Activated gamma-delta T cell treated with anti-CD3 and anti-CD28 coated beads, Interleukin-2, amount 50 U/mL, for 16 hours (primary cell): ENCODE measurements at places on chromosomes 1 and 21.

GRCh38 chr1:208178091-208178529 is 66.1 kb downstream of the PLXNA2 start:
- no peak for DNase-seq

- DNase-seq, result no peak
Measured at GRCh38 chr1:162835157-162835899, 25.6 kb downstream of the CCDC190 start.

- DNase-seq, result no peak
Measured at GRCh38 chr1:61352845-61353435, 270.6 kb downstream of the NFIA start.

DNA sequence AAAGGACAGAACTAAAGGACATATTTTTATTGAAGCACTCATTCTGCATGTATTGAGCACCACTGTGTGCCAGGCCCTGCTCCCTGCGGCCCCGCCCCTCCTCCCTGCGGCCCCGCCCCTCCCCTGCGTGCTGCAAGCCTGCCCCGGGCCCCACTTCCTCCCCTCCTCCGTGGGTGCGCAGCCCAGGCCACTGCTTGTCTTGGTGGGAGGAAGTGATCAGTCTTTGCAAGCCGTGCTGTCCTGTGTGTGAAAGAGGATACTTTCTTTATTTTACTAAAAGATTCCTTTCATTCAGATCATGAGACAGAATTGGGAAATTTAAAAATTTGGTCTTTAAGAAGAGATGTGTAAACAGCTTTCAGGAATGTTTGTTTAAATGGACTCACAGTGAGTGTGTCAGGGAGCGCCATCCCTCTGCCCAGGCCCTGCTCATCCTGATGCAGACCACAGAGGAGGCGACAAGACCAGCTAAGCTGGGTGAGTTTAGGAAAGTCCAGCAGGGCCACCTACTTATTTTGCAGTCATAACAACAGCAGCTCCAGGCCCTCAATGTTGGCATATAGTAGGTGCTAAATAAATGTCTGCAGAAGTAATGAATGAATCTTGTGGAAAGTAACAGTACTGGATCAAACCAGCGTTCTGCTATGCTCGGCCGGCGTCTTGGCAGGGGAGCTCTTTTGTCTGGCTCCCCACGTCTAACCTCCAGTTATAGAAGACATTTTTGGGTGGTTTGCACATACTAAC is 88.3 kb upstream of the SELENON start:
- peak; percentile 17 for DNase-seq

GRCh38 chr1:168225476-168226190 is at the start of gene SFT2D2:
TSS of gene SFT2D2 (plus strand) at chr1:168226004. CDS start at chr1:168226080, 76 bp downstream.
- DNase-seq, result peak; percentile 59

DNA sequence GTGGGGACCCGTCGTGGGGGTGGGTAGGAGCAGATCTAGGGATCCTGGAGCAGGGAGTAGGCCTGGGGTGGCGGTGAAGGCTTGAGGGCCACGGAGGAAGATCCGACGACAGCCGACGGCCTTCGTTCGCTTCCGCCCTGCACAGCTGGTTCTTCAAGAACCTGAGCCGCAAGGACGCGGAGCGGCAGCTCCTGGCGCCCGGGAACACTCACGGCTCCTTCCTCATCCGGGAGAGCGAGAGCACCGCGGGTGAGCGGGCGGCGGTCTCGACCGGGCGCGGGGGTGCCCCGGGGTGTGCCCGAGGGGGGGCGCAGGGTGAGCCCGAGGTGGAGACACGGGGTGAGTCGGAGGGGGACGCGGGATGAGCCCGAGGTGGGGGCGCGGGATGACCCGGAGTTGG is 16.5 kb upstream of the HDAC1 start:
- DNase-seq, result no peak

DNA sequence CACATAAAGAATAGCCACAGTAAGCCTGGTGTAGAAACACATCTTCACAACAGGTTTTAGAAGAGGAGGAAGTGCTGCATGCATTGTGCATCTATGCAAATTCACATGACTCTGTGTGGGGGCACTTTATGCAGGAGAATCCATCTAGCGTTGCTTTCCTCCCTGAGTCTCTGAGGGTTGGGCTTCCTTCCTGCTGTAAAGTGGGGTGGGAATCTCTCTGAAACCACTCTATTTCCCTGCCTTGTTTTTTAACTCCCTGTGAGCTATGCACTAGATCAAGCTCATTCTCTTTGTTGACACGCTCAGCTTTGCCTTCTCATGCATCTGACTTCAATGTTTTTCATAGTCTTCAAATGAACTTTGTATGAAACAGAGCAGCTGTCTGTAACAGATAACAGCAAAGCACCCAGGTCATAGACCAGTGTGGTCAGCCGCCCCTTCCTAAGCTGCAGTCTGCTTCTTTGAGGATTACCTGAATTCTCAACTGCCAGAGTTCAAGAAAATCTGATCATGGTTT is 102.7 kb upstream of the DPH5 start:
- DNase-seq, result no peak

DNA sequence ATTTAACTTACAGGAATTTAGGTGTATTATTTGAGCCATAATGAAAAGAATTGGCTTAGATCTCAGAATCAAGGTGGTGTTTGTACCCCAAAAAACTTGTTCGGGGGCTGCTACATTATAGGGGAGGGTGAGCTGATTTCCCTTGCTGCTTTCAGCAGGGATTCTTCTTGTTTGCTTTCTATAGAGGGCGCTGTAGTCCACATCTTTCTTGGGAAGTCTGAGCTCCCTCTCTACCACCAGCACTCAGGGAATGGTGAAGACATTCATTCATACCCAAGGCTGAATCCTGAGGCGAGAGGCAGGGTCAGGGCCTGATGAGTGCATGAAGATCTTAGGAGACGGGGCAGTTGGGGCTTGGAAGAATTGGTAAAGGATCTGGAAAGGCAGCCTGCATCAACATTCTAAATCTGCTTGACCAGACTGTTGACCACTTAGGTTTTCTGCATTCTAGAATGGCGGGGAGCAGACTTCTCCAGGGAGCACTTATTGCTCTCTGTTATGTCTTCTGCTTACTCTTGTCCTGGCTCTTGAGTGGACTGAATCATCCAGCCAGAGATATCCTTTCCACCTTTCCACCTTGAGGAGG is 18.9 kb downstream of the SPATA46 start:
- no peak for DNase-seq

GRCh38 chr1:2799811-2800663 is 1.5 kb downstream of the TTC34 start:
- no peak for DNase-seq

DNA sequence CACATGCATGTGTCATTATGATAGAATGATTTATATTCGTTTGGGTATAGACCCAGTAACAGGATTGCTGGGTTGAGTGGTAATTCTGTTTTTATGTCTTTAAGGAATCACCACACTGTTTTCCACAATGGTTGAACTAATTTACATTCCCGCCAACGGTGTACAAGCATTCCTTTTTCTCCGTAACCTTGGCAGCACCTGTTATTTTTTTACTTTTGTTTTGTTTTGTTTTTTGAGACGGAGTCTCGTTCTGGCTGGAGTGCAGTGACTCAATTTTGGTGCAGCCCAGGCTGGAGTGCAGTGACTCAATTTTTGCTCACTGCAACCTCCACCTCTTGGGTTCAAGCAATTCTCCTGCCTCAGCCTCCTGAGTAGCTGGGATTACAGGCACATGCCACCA is 8.5 kb upstream of the S100B start:
- no peak for DNase-seq

DNA sequence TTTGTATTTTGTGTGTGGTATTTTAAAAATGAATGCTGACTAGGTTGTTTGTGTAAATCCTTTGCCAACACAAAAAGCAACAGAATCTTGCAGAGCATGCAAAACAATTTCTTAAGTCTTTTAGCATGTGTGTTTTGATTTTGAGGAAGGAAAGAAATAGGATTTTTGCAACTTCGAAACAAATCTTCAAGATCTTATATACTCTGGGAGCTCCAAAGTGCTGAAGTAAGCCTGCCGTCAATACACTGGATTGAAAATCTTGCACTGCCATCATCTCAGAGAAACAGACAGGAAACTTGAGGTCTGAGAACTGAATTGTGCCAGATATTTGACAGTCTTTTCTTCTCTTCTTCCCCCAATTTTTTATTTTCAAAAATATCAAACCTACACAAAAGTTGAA is 29.3 kb upstream of the DISP1 start:
- DNase-seq, result no peak

DNA sequence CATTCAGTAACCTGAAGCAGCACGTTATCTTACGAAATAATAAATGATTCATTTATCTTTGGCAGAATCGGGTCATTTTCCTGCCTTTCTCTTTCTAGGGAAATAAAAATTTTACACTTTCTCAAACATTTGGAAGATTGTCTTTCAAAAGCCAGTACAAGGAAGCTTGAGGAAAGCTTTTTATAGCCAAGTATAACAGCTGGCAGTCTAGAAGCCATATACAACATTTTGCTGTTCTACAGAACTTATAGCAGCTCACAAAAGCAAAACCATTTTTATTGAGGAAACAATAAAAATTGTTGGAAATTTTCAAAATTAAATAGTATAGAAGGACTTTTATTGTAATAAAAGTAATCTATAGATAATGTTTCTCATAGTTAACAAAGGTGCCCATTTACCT is 448.6 kb downstream of the SMYD3 start:
- DNase-seq, result no peak

- DNase-seq, result no peak
Measured at GRCh38 chr1:205521686-205522085, 17.2 kb downstream of the CDK18 start.

- no peak for DNase-seq
Measured at GRCh38 chr1:203743091-203743571, 21.9 kb upstream of the LAX1 start.

DNA sequence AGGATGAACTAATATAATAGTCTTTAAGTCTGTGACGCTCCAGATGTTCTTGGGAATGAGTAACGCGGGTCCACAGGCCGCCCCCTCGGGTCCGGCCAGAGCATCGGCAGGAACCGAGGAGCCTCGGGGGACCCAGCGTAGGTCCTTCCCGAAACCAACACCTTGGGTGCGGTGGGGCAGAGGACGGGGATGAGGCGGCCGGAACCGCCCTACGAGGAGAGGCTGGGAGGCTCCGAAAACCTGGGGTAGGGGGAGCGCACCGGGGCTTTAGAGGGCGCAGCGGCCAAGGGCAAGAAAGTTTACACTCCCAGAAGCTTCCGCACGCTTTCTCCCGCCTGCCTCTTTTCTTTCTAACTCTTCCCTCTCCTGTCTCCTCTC is 7.1 kb downstream of the DMRTA2 start:
- no peak for DNase-seq

- no peak for DNase-seq
Measured at GRCh38 chr1:156497078-156497742, 3.4 kb downstream of the MEF2D start.

- no peak for DNase-seq
Measured at GRCh38 chr1:160326418-160326817, 16.6 kb downstream of the COPA start.

- DNase-seq, result no peak
Measured at GRCh38 chr1:18249631-18250030, 142.0 kb downstream of the IGSF21 start.

GRCh38 chr1:59188413-59189213 is 108.3 kb upstream of the FGGY start:
- no peak for DNase-seq

GRCh38 chr1:208100906-208101305 is 143.3 kb downstream of the PLXNA2 start:
- DNase-seq, result no peak

DNA sequence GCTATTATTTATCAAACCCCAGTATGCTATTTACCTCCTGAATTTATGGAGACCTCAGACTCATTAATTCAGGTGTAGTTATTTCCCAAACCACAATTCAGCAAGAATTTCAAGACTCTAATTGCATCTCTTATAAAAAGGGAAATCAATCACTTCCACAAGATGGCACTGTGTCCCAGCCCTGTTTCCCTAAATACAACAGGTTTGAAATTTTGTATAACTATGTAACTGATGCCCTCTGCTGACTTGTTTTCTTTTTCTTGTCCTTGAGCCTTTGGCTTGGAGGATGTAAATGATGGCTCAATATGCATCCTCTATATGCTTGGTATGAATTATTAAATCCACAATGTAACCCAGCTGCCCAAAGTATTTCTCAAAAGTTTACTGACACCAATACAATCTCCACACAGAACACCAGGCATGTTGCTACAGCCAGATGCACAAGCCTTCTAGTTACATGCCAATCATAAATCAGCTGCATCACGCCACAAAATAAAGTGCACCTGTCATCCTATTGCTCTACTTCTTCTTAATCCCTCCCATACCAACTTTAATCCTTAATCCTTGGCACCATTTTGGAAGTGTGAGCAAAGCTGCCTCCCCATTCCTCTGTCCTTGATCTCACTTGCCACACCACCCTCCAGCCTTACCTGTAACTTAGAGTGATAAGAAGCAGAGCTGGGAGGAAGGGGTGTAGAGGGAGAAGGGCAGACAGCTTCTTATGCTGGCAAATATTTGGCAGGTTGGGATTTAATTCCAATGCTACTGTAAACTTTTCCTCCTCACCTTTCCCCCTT is 9.0 kb downstream of the C1orf105 start:
- DNase-seq, result no peak

DNA sequence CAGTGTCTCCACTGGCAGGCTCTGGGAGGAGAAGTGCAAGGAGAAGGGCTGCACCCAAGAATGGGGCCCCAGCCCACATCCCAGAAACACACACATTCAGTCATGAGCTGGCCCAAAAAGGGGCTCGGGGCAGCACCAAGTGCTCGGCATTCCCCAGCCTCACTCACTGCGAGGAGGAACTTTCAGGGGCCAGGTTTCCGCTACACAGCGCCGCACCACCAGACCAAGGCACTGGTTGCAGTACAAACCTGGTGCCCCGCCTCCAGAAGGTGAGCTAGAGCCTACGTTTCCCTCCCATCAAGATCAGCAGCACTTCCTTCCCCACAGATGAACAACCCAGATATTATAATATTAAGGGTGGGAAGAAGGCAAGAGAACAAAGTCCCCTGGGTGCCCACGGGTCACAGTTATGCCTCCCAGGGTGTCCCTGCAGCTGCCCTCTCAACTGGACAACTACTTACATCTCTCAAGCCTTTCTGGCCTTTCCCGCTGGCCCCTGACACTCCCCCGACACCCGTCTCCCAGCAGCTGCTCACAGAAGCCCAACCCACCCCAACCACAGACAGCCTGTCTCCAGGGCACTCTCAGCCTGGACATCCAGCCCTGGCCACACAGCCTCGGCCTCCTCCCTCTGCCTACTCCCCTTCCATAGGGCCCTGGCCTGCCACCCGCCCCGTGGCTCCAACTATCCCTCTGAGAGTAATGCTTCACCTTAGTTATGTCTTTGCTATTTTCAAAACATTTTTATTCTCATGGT is 3.8 kb downstream of the PBXIP1 start:
- no peak for DNase-seq

DNA sequence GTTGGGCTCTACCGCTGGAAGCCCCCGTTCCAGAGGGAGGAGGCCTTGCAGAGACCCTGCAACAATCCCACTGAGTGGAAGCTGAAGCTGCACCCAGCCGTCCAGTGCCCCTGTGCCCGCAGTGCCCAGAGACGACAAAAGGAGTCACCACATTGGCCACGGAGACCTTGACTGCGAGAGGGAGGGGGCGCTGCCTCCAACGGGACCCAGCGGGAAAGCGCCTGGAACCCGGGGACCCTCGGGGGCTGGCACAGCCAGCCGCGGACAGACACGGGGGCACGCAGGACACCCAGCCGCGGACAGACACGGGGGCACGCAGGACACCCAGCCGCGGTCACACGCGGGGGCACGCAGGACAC is 22.5 kb downstream of the CFAP74 start:
- no peak for DNase-seq
